CD4-positive, alpha-beta T cell treated with Interleukin-15 for 4 hours (primary cell): ENCODE measurements at places on chromosomes 12 and 14.

DNA sequence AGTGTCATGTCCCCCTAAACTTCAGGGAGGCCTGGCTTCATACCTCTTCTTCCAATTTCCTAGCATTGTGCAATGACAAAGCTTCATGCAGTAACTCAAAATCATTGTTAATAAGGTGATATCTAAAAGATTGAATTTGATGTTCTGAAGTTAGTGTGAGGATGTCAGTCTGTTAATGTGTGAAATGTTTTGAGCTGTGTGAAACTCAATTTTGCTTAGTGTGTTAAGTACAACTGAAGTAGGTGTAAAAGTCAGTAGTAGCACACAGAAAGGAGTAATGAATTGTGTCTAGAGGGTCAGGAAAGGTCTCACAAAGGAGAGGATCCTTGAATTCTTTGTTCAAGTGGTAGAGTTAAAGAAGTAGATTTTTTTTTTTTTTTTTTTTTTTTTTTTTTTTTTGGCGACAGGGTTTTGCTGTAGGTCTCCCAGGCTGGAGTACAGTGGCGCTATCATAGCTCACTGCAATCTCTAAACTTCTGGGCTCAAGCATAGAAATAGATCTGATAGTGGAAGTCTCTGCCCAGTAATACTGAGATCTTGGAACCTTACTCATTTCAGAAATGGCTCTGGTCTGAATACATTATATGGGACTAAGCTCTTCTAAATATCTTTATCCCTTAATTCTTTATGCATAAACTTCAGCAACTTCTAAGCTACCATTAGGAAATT, 63.9 kb downstream of the FUT8 start:
- DNase-seq, result no peak

DNA sequence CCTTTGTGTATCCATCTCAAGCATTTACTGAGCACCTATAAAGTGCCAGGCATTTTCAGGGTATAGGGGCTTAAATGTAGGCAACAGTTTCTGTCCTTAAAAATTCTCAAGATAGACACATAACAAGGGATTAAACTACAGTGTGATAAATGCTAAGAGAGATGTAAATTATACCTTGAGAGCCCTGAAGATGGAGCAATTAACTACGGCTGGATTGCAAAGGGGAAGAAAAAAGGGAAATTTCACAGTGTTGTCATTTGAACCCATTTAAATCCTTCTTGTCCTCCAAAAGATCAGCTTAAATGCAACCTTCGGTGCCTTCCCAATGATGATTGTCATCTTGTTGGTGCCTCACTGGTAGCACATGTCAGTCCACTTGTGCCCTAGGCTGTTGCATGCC, 11.5 kb upstream of the IL26 start:
- no peak for DNase-seq

DNA sequence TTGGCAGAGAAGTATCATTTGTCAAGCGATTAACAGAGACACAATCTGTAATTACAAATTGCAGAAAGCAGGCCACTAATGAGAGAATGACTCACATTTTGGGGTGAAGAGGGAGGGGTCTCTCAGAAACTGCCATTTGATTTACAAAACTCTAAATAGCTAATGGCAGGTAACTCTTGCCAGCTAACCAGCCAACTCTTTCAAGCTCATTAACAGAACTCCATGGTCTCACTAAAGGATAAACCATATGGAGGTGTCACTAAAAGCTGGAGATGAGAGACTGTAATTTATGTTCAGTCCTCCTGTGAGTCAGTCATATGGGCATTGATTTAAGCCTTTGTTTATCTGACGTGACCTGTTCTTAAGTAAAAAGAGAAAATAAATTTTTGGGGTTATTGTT, 336.4 kb downstream of the FOXG1 start:
- no peak for DNase-seq

GRCh38 chr12:2094597-2094996, 41.8 kb downstream of the CACNA1C start:
- no peak for DNase-seq

GRCh38 chr14:106039400-106039799, 513.0 kb downstream of the TMEM121 start:
- DNase-seq, result peak; percentile 52

DNA sequence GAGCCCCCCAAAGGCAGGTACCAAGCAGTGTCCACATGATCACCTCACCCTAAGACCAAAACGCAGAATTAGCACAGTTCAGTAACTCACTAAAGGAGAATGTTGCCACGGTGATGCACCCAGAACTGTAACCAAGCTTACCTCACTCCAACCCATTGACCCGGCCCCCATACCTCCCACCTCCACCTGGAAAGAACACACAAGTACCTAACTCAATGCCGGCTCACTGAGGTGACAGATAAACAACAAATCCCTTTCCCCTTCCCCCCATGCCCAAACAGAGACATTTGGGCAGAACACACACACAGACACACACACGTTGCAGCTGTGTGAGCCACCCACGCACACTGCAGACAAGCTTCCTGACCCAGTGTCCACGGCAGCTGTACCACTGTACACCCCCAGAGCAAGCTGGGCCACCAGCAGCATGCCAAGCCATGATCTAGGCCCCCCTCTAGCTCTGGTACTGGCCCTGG, 1.3 kb downstream of the RAPGEF3 start:
- no peak for DNase-seq

DNA sequence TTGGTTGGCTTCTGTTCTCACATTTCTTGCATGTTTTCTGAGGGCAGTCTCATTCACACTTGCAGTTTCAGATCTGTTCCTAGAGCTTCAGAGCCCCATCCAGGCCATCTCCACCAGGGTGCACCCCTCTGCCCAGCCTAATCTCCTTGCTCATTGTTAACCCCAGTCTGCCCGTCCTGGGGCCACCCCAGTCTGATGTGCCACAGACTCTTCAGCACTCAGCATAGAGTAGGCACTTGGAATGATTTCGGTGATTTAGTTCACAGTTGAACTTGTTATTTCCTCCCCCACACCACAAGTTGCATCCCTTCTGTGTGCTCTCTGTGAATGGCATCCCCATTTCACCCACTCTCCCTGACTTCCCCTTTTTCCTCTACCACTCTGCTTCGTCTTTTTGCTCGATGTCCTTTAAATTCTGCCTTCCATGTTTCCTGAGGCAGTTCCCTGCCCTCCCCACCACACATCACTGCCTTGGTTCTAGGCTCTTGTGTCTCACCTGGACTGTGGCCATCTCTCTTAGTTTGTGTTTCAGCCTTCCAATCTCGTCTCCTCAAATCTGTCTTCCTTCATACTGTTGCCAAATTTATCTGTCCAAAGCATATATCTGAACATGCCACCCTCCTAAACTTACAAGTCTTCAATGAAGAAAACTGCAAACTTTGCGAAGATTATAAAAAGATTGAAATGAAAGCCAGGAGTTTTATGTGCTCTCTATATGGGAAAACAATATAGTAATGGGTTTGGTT, 41.5 kb downstream of the ANO6 start:
- no peak for DNase-seq

- no peak for DNase-seq
These were observed 154.0 kb upstream of the NUDT4 start for GRCh38 chr12:93223440-93224426.

DNA sequence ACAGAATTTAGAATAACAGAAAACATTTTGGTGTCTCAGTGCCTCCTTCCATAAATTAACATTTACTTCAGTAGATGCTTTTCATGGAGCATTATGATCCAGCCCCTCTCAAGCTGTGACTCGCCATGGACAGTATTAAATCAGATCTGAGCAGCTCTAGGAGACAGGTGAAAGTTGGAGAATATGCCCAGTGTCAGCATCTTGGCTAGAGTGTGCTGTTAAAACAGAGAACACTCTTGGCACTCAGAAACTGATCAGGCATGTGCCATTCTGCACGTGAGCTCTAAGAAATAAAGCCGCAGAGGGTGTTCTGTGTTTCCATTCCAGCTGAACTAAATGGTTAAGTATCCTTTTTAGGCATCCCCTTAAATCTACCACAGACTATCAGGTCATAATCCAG, 68.0 kb downstream of the DIP2B start:
- DNase-seq, result no peak

- DNase-seq, result no peak
These were observed 19.8 kb upstream of the DHRS7 start for GRCh38 chr14:60184905-60185555.

GRCh38 chr14:88005050-88005481, at the start of gene GPR65:
Gene GPR65, plus strand, starts transcription at chr14:88005135. Its CDS starts 5,713 bp downstream, at chr14:88010848.
- DNase-seq, result peak; percentile 69

- no peak for DNase-seq
These were observed 6.4 kb upstream of the ASCL1 start for GRCh38 chr12:102950950-102951619.

GRCh38 chr12:55702861-55703260, 4.8 kb downstream of the ITGA7 start:
- no peak for DNase-seq

- DNase-seq, result no peak
These were observed 236.7 kb downstream of the MDGA2 start for GRCh38 chr14:47438650-47439140.

GRCh38 chr12:52190860-52191729, 719 bp downstream of the KRT80 start:
- DNase-seq, result no peak

GRCh38 chr14:23522643-23523198, 28.8 kb downstream of the ZFHX2 start:
- no peak for DNase-seq

- DNase-seq, result peak; percentile 26
These were observed at the start of gene INF2 for GRCh38 chr14:104689109-104689880. Gene INF2, plus strand, starts transcription at chr14:104689618. Its CDS starts 11,748 bp downstream, at chr14:104701366.

GRCh38 chr12:30440826-30441602, 254.7 kb downstream of the IPO8 start:
- no peak for DNase-seq

- no peak for DNase-seq
These were observed 40.5 kb downstream of the CRACR2A start for GRCh38 chr12:3712209-3712992.

DNA sequence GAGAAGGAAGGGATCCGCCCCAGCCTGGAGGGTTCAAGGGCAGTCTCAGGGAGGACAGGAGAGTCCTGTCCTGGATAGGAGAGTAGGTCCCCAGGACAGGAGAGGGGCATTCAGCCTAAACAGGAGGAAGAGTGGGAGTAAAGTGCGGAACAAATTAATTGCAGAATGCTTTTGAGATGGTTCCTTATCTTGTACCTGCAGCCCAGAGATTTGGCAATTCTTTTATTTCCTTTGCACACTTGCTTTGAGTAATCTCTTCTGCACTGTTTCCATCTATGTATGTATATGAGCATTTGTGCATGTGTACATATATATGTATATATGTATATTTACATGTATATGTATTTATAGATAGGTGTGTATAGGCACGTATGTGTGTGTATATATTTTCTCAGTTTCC, 22.7 kb downstream of the PLEK2 start:
- DNase-seq, result no peak

DNA sequence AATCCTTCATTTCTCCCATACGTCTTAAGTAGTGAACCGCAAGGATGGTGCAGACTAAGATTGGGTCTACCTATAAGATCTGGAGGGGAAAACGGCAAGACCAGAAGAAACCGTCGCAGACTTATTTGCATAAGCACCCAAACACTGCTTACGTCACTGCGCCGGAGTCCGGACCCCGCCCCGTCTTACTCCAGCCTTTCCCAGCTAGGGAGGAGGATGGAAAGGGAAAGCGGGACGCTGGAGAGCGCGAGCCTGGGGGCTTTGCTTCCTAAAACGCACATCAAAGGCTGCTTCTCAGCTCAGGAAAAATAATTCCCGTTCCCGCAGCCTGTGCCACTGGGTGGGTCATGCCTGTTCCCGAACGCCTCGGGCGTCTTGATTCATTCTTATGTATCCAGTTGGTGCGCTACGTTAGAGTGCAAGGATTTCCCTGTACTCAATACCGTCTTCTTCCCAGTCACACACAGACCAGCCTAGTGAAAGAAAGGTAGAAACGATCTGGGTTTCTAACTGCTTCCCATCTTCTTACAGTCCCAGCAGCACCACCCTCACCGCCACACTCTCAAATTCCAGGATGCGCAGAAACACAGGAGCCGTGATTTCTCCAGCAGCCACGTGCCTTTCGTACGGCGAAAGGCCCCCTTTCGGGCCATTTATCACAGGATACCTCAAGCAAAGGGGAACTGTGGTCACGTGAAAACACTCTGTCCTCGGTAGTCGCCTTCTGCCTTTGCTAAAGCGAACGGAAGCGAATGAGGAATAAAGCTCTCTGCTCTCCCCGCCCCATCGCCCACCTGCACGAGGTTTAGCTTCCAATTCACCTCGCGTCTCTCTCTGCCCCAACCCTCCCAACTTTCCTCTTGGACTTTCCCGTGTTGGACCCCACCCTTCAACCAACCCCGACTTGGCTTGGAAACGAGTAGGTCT, 1.1 kb downstream of the SLC6A15 start:
- DNase-seq, result no peak

GRCh38 chr14:24889843-24890242, 160.1 kb downstream of the STXBP6 start:
- DNase-seq, result no peak
